ENCODE measurements at places on chromosomes 12 and 14.

GRCh38 chr12:117563706-117564105 is 202.3 kb upstream of the NOS1 start:
- DNase-seq: no peak

DNA sequence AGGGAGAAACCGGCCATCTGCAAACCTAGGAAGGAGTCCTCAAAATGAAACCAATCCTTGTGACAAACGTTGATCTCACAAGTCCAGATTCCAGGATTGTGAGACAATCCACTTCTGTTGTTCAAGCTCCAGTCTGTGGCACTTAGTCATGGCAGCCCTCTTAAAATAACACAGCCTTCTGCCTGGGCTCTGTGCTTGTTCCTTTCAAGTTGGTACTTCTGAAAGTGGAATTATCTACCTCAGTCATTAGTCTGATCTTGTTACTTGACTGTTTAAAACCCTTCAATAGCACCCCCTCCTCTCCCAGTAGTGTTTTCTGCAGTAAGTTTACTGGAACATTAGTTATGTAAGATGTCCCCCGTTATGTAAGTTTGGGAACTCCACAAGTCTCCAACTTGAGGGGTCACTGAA is 111.0 kb upstream of the HIF1A start:
- no peak for DNase-seq

DNA sequence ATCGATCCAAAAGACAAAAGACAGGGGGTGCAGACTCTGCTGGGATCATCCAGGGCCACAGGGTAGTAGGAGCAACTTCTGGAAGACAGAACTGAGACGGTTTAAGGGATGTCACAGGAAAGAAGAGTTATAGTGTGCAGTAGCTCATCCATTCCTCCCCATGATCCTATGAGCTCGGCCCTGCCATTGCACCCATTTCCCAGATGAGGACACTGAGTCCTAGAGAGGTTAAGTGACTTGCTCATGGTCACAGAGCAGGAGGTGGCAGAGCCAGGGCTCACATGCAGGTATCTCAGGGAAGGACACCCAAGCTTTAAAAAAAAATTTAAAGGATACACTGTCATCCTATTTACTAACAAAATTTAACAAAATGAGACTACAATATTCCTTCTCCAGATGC is 86.1 kb upstream of the FZD10 start:
- DNase-seq: no peak

GRCh38 chr14:102288139-102288538 is 16.8 kb downstream of the MOK start:
- DNase-seq: no peak

DNA sequence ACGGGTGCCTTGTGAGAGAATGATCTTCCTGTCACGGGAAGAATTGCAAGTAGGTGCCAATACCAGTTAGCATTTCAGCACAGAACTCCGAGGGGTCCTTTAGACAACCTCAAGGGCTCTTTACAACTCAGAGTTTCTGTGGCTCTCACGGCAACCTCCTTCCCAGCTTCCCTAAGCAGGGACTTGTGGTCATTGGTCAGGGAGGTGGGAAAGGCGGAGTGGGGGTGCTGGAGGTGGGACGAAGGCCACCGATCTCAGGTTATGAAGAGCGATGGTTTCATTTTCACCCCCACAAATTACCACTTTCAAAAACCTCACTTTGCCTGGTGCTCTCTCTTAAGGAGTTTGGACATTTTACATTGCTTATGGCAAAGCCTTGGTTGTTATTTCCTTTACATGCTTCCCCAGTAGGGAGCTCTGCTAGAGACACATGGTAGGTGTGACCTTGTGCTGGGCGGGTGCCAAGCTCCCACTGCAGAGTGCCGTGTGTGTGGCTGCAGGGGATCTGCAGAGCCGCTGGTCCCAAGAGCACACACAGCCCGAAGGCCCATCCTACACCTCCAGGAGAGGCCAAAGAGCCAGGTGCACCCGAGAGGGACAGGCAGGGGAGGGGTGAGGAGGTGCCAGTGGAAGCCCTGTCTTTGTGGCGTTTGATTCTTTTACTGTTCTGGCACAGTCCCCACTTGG is 21.4 kb downstream of the BCL2L14 start:
- no peak for DNase-seq

DNA sequence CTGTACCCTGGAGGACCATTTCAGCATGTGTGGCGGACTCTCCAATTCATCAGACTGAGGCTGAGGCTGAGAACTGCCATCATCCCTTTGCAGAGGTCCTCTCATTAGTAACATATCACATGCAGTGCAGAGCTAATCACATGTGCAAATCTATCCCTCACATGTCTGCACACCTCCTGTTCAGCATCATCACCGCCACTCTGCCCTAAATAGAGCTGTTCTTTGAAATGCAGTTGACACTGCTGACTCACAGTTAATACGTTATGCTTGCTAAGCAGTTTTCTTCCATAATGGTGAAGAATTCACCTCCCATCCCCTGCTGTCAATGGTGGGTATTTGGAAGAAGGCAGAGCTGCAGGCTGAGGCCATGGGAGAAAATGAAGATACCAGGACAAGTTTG is 85.0 kb upstream of the ANO2 start:
- no peak for DNase-seq

GRCh38 chr14:92160619-92161018 is 38.9 kb downstream of the CPSF2 start:
- no peak for DNase-seq

DNA sequence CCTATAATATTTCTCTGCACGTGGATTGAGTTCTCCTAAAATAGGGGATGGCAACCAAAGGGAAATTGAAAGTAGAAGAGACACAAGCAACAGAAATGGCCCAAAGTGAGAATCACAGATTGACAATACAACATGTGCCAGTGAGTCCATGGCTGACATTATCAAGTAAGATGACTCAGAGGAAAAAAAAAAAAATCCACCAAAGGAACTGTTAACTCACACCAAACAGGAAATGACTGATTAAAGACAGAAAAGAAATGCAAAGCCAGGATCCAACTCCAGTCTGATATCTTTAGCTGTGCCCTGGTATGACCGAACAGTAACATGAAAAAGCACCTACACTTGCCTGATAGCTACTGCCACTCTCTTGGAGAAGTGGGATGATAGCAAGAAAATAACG is 485.0 kb downstream of the PRKD1 start:
- DNase-seq: no peak

DNA sequence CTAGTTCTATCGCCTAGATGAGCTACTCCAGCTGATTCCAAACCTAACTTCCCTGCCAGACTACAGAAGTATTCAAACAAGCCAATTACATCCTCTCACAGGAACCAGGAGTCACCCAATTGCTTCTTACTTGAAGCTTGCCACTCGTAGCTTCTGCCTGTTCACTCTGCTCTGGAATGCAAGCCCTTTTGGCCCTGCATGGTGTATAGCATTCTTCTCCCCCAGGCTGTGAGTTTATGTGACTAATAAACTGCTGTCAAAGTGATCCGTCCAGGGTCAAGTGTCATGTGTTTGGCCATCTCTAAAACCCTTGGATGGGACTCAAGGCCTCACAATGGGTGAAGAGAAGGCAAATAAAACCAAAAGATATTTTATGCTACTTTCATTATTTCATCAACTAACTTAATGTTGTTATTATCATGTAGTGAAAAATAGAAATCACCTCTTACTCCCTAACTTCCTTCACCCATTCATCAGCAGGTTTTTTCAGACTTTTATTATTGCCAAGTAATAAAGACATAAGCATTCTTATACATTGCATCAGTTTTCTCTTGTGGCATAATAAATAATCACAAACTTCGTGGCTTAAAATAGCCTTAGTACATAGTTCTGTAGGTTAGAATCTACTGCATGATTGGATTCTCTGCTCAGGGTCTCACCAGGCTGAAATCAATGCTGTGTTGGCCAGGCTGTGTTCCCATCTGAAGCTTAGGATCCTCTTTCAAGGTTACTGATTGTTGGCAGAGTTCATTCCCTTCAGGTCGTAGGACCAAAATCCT is 1981.7 kb upstream of the FLRT2 start:
- DNase-seq: no peak

GRCh38 chr14:21991130-21991529 is 317.5 kb upstream of the OR4E1 start:
- DNase-seq: no peak

DNA sequence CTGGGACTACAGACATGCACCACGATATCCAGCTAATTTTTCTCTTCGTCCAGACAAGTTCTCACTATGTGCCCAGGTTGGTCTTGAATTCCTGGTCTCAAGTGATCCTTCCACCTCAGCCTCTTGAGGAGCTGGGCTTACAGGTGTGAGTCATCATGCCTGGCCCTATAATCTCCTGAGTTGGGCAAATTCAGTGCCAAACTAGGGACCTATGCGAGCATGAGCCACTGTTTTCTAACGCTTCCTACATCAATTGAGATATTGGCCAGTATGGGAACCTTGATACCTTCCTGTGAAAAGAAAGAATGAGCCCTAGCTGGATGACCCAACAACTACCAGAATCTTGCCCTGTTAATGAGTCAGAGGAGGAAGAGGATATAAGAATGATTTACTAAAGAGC is 585.2 kb downstream of the C12orf50 start:
- DNase-seq: no peak

- no peak for DNase-seq
Observed at GRCh38 chr12:79329933-79330332, 360.8 kb downstream of the PAWR start.

GRCh38 chr14:50397390-50398188 is 908 bp upstream of the CDKL1 start:
- no peak for DNase-seq

- no peak for DNase-seq
Observed at GRCh38 chr12:104694161-104694560, 237.4 kb downstream of the CHST11 start.

- no peak for DNase-seq
Observed at GRCh38 chr14:52790756-52791222, 618 bp downstream of the GNPNAT1 start.

DNA sequence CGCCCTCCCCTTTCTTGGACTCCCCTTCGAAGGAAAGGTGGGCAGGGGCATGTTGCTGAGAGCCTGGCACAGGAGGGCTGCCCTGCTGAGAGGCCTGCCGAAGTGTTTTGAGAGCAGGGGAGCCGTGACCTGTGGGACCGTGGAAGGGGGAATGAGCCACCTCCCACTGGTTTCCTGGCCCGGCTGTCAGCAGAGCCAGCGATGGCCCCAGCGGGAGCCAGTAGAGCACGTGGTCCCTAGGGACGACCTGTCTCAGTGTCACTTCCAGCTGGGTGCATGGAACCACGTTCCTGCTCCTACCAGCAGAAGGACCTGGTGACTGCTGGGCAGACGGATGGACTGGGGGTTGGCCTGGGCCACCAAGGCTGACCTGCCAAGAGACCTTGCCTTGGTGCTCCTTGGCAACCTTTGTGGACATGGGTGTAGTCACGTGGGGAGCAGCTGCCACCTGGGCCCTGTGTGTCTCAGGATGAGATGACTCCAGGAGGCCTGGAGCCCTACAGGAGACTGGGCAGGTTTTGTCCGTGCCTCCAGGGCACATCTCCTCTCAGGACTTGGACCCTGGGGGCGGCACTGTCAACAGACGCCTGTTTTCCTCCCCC is 34.6 kb downstream of the BEGAIN start:
- no peak for DNase-seq

GRCh38 chr14:74426202-74426582 is at the start of gene SYNDIG1L:
Gene SYNDIG1L (minus strand): TSS chr14:74426210. CDS start chr14:74409744, 16,466 bp downstream.
- no peak for DNase-seq

DNA sequence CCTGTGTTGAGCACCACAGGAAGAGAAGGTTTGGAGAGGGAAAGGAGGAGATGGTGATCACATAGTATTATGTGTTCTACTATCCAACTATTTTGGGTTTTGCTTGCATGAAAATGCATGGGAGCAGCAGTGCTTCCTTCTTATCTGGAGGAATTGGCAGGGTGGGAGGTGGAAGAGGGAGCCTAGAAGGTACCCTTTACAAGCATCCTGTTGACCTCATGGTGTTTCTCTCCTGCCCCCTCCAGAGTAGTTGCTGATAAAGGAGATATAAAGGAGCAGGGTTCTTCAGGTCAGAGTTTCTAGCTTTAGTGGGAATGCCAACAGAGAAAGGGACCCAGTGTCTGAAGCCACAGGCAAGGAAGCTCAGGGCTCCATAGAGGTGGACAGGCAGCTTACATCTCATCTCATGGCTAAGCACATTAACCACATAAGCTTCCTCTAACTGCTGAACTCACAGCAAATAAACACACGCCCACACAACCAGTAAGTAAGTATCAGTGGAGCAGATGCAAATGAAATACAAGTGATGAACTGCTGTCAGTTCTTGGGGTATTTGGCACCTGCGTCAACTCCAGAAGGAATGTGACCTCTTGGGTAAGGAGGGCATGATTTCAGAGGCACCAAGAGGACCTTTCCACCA is 174.2 kb upstream of the SLC38A2 start:
- DNase-seq: no peak

- no peak for DNase-seq
Observed at GRCh38 chr14:79493081-79493645, 718.1 kb downstream of the DIO2 start.

GRCh38 chr14:21791749-21792148 is 118.1 kb upstream of the OR4E1 start:
- no peak for DNase-seq

- peak; percentile 22 for DNase-seq
Observed at GRCh38 chr14:72617391-72618031, 276.4 kb downstream of the DPF3 start.

- no peak for DNase-seq
Observed at GRCh38 chr12:104793285-104793684, 164.8 kb downstream of the SLC41A2 start.
